ENCODE measurements at places on chromosomes 6 and 20. TPM values are rescaled to one million over a fixed set of nuclear protein-coding genes. Genes with fewer than 3 reads are reported as not detected.

GTSF1L gene
- not detected for total RNA-seq

TFAP2C gene
- total RNA-seq = 0.16 TPM

SIM1 gene
- total RNA-seq = not detected

SLC22A2 gene
- 0.47 TPM for total RNA-seq

C20orf141 gene
- not detected for total RNA-seq

RSPO4 gene
- total RNA-seq = 0.47 TPM

NRSN1 gene
- not detected for total RNA-seq

PSORS1C2 gene
- total RNA-seq = not detected

HFE gene
- total RNA-seq = 11.4 TPM

SAMD3 gene
- 0.54 TPM for total RNA-seq

All from gastroesophageal sphincter (tissue), 4 donors.